ENCODE measurements at places on chromosomes 12 and 14.

- DNase-seq = no peak
Measured at GRCh38 chr12:72777806-72778205, 505.6 kb downstream of the TRHDE start.

GRCh38 chr14:89746654-89747053 lies 207.9 kb downstream of the EFCAB11 start:
- no peak for DNase-seq

DNA sequence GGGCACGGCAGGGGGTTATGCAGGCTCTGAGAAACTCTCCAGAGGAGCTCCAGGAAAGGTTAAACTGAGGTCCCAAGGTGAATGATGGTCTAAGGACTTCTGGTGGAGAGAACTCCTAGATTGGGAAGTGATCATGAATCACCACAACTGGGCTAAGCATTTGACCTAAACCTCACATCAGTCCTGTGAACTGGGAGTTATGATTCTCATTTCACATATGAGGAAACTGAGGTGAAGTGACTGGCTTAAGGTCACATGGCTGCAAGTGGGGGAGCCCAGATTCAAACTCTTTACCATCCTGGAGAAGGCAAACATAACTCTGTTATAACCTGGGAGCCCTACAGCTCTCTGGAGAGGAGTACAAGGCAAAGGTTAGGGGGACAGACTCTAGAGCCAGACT lies 4.2 kb downstream of the RARG start:
- DNase-seq = no peak

DNA sequence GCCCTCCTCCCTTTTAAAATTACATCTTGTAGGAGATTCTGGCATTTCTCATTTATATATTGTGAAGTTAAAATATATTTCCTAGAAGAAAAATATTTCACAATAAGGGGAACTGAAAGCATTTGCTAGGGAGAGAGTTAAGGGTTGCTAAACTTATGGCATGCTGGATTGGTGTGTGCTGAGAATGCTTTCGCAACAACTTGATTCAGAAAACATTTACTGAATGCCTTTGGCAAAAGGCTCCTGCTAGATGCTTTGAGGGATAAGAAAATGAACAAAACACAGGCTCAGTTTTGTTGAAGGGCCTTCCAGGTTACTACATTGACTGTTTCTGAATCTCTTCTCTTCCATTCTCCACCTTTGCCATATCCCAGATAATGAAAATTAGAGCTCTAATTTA lies 67.5 kb downstream of the DIP2B start:
- DNase-seq = no peak

- DNase-seq = no peak
Measured at GRCh38 chr12:91185421-91185820, 2.8 kb upstream of the DCN start.

DNA sequence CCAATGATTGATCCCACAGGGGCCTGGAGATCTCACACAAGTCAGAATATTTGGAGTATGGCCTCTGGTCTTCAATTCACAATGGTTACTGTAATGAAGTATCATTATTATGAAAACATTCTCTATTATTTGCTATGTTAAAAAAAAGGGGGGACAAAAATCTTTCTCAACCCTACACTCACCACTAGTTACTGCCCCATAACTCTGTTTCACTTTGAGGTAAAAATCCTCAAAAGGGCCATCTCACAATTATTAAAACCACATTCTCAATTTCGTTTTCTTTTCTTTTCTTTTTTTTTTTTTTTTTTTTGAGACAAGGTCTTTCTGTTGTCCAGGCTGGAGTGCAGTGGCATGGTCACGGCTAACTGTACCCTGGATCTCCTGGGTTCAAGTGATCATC lies 59.6 kb upstream of the KCNC2 start:
- DNase-seq = no peak

DNA sequence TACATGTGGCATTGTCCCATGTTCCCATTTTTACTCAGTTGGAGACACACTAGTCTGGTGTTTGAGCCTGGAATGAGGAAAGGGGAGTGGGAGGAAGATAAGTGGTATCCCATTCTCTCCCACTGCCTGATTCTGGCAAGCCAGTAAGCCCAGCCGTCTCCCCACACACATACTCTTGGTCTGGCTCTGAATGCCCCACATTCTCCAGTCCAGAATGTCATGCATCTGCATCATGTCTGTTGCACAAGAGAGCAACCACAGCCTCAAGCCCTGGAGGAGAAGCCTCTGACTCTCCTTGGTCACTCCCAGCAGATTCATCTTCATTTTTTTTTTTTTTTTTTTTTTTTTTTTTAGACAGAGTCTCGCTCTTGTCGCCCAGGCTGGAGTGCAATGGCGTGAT lies 48.0 kb downstream of the DRAM1 start:
- peak; percentile 54 for DNase-seq

DNA sequence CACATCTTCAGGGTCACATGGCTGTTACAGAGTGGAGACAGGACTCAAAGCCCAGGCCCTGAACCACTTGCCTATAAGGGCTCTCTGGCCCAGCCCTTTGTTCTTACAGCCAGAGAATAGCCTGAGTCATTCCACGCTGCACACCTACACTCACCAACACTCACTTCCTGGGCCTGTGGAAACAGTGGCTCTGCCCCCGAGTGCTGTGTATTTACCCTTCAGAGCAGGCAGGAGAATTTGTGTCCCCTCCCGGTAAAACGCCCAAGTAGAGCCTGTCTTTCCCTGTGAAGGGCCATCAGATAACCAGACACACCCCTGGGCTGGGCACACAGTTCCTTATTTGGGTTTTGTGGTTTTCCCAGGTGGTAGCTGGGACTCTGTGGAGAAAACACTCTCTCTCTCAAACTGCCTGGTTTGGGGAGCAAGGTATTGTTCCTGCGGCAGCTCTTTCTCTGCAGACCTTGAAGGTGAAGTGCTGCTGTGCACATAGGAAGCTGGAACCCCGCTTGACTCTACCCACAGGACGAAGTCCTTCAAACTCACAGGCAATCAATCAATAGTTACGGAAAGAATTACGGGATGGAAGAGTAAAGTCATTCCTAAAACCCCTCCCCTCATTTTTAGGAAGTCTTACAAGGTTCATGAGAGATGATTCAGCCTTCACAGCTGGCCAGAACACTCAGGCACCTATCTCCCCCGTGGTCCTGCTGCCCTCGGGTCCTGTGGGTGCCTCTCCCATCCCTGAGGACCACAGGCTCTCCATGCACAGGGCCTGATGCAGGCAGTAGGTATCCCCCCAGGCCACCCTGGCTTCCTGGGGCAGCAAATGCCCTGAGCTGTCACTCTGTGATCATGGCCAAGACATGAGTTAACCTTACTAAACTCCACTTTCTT lies 20.3 kb downstream of the FIGNL2 start:
- no peak for DNase-seq

- DNase-seq = no peak
Measured at GRCh38 chr12:23433121-23433520, 516.3 kb downstream of the SOX5 start.

DNA sequence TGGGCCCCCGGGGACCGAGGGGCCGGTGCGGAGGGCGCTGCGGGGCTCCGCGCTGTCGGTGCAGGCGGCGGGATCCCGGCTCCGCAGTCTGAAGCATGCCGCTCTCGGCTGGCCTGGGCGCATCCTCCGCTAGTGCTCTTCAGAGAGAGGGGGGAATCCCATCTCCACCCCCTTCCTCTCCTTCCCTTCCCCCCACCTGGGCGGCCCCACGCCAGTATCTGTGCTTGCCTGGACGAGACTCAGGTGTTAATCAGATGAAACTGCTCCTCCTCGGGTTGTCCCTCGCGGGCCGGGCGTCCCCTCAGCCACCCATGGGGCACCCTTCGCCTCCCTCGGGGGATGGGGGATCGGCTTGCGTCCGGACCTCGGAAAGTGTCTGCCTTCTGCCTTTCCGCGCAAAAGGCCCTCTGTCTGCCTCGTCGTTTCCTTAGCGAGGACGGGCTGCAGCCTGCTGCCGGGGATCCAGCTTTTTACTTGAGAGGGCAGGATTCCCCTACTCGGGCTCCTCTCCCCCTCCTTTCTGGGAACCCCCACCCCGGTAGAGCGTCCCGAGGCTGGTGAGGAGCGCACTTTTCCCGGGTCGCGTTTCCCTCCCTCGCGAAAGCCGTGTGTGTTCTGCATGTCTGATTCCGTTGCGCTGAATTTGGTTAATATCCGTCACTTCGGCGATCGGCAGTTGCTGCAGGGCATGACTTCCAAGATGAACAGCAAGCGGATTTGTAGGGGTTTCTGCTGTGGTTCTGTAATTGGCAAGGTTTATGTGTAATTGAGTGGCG lies 1.1 kb downstream of the GPHN start:
- DNase-seq = peak; percentile 62

GRCh38 chr12:49808686-49809380 lies 19.4 kb downstream of the NCKAP5L start:
- DNase-seq = peak; percentile 86

DNA sequence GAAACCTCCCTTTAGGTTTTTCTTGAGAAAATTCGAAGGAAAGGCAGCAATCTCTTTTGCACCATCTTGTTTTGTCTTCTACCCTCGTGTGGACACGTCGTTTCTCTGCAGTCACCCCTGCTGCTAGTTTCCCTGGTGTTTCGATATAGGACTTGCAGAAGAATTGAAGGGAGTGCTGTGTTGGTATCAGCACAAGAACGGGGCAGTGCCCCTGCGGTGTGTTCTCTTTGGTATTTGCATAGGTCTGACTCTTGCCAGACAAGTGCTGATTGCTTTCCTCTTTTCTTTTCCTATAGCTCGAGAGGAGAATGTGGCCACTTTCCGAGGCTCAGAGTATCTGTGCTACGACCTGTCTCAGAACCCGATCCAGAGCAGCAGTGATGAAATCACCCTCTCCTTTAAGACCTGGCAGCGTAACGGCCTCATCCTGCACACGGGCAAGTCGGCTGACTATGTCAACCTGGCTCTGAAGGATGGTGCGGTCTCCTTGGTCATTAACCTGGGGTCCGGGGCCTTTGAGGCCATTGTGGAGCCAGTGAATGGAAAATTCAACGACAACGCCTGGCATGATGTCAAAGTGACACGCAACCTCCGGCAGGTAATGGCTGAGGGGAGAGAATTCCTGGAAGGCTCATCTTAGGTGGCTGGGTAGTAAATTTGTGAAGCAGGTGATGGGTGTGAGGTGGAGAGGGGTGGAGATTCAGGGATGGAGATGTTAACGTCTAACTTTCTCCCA lies 474.8 kb downstream of the NRXN3 start:
- no peak for DNase-seq

DNA sequence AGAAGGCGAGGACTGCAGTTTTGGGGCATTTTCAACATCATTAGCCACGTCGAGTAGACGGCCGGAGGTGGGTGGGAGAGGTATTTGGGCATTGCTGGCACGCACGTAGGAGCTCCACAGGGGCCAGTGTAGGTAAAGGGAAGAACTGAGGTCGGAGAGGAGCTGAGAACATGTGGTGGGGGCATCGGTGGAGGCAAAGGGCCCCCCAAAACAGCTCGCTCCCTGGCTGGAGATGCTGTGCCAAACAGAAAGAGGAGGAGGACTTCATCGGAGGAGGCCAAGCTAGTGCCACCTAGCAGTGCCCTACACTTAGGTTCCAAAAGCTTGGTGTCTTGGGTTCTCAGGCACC lies 52.0 kb upstream of the PPP2R5C start:
- DNase-seq = no peak

DNA sequence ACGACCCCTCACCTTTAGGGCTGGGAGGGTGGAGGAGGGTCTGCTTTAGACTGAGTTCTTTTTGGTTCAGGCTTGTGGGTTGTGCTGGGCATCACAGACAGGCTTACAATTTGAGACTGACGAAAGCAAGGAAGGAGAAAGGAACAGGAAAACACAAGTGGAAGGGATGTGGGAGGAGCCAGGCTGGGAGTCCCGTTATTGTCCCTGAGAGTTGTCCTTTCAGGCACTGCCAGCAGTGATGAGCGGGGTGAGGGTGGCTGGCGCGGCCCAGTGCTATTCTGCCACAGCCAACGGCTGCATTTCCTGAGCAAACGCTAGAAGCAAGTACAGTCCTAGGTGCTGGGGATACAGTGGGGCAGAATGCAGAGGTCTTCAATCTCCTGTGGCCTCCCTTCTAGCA lies 29.2 kb upstream of the TSPAN9 start:
- no peak for DNase-seq

GRCh38 chr12:48999371-49000131 lies at the start of gene DDN:
Gene DDN (minus strand): TSS chr12:48999375. CDS start chr12:48999287, 88 bp downstream.
- no peak for DNase-seq

DNA sequence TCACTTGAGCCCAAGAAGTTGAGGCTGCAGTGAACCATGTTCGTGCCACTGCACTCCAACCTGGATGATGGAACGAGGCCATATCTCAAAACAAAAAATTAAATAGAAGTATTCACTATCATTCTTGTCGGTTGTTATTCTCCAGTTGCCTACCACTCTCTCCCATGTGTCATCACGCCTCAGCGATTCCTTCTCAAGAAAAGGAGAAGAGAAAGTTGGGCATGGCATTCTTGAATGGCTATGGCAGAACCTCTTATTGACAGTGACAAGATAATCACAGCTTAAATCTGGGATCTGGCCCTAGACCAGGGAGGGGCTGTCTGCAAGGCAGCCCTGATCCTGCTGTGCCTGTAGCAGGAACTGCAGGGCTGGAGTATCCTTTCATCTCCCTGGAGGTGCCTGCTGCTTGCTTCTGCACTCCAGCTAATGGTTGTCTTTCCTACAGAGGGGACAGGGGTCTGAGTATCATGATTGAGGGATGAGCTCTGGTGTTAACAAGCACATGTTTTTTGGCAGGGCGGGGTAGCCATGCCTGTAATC lies 12.8 kb upstream of the MLEC start:
- no peak for DNase-seq

DNA sequence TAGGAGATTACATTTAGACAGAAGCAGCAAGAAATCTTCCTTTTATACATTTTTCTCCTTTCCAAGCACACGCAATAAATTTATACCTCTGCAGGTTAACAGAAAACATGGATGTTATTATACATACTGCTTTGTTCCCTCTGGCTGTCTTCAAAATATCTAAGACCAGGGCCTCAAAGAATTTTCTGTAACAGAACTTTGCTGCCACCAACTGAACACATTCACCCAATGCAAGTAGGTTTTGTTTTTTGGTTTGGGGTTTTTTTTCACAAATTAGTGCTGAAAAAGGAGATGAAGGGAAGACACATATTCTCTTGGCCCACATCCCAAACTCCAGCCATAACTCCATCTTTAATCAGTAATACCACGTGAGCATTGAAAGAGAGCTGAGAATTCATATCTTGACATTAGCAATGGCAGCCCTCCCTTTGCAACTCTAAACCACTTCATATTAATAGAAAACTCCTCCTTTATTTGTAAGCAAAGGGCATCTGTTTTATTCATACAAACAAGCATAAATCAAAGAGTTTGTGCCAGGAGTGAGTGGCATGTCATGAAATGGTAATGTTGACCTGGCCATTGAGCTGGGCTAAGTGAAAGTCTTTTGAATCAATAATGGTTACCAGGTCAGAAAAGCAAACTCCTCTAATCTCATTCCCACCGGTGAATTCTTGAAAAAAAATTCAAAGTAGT lies 150.8 kb upstream of the FSCB start:
- peak; percentile 17 for DNase-seq

GRCh38 chr12:97609957-97610356 lies 147.4 kb downstream of the RMST start:
- DNase-seq = no peak

DNA sequence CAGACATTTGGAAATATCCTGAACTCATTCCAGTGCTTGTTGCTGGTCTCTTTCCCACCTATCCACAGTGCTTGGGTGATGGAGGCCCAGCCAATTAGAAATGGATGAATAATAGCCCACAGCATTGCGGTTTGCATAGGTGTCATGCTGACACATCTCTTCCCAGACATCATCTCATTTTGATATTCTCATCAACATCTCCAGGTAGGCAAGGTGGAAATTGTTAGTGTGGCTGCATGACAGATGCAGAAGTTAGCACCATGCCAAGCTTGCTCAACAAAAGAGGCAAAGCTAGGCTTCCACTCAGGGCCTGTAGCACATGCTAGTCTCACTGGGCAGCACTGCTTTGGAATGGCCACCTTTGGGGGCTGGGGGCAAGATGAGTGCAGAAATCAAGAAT lies 1118.9 kb downstream of the VRK1 start:
- no peak for DNase-seq

All from testis (tissue), 5 donors.